ENCODE measurements at places on chromosomes 12 and 14.

GRCh38 chr12:65126482-65126881, 5.4 kb upstream of the WIF1 start:
- DNase-seq, result no peak

GRCh38 chr12:57864442-57865083, 18.0 kb upstream of the CTDSP2 start:
- no peak for DNase-seq

GRCh38 chr12:130571089-130571488, 145.0 kb downstream of the RIMBP2 start:
- DNase-seq, result no peak

DNA sequence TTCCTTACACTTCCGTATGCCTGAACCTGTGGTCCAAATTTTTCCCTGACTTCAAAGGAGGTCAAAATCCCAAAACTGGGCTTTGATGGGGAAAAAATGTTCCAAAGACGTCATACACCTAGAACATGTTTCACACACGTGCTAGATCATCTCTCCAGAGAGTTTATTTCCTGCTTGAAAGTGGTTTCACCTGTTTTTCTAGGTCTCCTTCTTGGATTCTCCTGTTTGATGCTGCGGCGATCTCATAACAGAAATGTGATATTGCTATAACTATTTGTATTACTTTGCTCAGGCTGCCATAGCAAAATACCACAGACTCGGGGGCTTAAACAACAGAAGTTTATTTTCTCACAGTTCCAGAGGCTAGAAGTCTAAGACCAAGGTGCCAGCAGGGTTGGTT, 19.7 kb upstream of the TMCC3 start:
- DNase-seq, result no peak
